ENCODE measurements at places on chromosomes 13 and 19.

DNA sequence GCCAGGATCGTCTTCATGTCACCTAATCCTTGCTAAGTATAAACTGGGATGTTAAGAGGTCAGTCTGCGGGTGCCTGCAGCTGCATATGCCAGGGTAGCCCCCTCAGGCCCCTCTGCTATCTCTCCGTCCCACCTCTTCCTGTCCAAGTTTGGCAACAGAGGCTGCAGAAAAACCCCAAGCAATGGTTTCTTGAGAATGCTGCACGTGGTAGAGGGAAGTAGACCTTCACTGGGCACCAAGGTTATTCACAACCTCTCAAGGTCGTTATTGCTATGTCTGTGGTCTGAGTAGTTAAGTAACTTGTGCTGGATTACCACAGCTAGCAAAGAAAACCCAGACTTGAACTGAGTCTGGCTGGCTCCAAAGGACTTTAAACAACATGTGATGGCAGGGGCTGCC lies 77.9 kb upstream of the XPO4 start:
- no peak for DNase-seq

DNA sequence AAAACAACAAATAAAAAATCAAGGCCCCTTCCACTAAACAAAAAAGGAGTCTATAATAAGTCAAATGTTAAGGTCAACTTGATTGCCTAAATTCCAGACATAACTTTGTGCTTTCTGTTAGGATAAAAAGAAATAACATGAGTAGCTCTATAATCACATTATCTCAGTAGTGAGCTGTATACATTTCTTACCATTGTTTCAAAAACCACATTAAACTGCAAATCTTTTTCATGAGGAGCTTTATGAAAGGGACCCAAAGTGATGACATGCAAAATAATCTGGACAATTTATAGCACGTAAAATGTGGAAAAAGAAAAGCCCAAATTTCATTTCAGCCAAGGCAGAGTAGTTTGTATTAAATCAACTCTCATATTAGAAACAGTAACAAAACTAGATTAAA lies 269.2 kb downstream of the KLF12 start:
- DNase-seq: no peak

- DNase-seq: peak; percentile 62
Observed at GRCh38 chr13:73141292-73141771, 82.5 kb downstream of the KLF5 start.

- DNase-seq: no peak
Observed at GRCh38 chr19:11982526-11982925, 17.7 kb downstream of the ZNF763 start.

- no peak for DNase-seq
Observed at GRCh38 chr13:79621449-79621848, 140.5 kb downstream of the NDFIP2 start.

GRCh38 chr13:109095126-109095525 lies 465.7 kb downstream of the MYO16 start:
- no peak for DNase-seq

GRCh38 chr19:35513628-35514281 lies at the start of gene DMKN:
TSS of gene DMKN (minus strand) at chr19:35513649. CDS start at chr19:35513475, 174 bp downstream.
- no peak for DNase-seq

- no peak for DNase-seq
Observed at GRCh38 chr13:33351319-33351718, 65.8 kb upstream of the STARD13 start.

DNA sequence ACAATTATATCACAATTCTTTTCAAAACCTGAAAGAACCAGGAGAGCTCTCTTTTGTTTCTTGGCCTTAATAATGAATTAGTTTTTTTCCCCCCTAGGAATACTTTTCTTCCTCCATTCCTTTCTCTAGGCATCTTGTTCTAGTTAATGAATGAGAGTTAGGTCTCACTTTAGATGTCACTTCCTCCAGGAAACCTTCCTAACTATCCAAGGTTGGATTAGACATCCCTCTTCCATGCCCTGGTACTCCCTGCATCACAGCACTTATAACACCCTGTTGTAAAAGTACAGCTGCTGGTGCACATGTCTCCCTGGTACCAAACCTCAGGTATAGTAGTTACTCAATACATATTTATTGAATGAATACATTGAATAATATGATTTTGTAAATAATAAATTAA lies 21.2 kb upstream of the DGKH start:
- DNase-seq: no peak

GRCh38 chr19:8045872-8046568 lies 6.5 kb upstream of the CCL25 start:
- no peak for DNase-seq

- no peak for DNase-seq
Observed at GRCh38 chr19:53864308-53864836, 3.3 kb upstream of the MYADM start.
